Activated naive CD8-positive, alpha-beta T cell treated with anti-CD3 and anti-CD28 coated beads, Interleukin-2, amount 10 ng/mL, durations not matched to agents 7 days and 5 days (primary cell): ENCODE measurements at places on chromosomes 7 and 10. TPM values are rescaled to one million over a fixed set of nuclear protein-coding genes. Genes with fewer than 3 reads are reported as not detected.

The TSPAN12 gene
- not detected for total RNA-seq

The RNF32 gene
- total RNA-seq: 0.97 TPM

DNA sequence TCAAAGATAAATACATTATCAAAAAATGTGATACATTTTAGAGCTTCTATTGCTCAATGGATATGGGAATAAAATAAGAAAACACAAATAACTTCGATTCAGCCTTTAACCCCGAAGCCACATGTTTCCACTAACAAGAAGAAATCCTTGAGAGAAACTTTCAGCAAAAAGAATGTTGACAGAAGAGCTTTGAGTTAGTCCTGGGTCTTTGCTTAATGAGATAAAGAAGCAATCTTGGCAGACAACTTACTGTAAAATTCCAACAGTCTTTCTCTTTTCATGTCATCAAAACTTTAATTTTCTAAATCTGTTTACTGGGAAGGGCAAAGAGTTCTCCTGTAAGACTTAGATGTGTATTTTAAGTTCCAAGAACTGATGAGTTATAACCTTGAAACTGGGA, 810.2 kb downstream of the CNTNAP2 start:
- DNase-seq: no peak

The VAX1 gene
- not detected for total RNA-seq

The GRM8 gene
- not detected for total RNA-seq

GRCh38 chr7:30308389-30308788, 24.0 kb downstream of the ZNRF2 start:
- no peak for DNase-seq

- DNase-seq: no peak
Observed at GRCh38 chr7:1937252-1937605, 267.2 kb downstream of the ELFN1 start.

The GPR15LG gene
- not detected for total RNA-seq

DNA sequence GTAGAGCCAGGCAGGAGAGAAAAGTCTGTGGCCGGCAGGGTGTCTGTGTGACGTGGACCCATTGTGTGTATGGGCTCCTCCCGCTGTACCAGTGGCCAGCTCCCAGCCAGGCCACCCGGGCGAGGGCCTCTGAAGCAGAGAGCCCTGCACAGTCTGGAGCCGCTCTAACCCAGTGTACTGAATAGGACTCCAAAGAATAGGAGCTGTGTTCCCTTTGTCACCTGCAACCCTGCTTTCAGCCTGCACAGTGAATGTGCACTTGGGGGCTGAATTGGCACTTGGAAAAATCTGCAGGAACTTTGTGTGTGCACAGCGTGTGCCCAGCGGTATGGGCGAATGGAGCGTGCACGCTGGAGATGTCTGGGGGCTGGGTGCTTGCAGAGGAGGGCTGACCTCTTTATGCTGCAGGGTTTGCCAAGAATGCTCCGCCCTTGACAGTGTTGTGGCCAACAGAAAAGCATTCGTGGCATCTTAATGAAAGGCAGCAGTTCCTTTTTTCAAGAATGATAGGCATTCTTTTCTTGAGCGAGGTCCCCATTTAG, 216.2 kb downstream of the AUTS2 start:
- DNase-seq: no peak

DNA sequence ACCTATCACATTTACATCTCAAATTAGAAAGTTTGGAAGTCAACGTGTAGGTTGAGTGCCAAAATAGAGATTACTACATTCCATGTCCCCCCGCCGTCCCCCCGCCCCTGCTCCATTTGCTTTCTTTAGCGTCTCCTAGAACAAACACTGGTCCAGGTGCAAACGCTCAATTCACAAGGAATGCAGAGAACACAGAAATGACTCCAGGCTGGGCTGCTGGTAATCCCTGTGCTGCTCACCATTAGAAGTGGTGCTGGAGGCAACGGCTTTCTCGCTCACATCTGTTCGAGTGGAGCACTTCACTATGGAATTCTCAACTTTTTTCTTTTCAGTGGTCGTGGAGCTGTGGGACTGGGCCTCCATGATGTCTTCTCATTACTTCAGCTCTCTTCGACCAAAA, 14.1 kb downstream of the GLI3 start:
- DNase-seq: no peak

The GJD4 gene
- total RNA-seq: not detected

DNA sequence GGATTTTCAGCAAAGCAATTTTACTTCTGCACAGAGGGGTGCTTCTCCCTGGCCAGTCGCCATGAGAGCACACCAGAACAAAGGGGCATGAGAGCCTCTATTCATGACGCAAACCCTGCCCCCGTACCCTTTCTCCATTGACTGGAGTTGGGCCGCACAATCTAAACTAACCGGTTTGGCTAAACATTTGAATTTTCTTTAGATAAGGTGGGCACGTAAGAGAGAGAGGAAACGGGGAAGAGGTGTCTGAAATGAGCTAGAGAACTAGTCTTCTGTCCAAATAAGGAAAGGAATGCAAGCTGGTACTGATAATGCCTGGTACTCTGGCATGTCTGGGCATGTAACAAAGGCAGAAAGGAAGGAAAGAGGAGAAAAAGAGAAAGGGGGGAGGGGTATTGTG, 13.2 kb upstream of the SCIN start:
- no peak for DNase-seq

The CUZD1 gene
- 3.4 TPM for total RNA-seq

- DNase-seq: no peak
Observed at GRCh38 chr7:157713591-157713990, 376.8 kb downstream of the DNAJB6 start.

The MINDY4 gene
- 1.6 TPM for total RNA-seq

DNA sequence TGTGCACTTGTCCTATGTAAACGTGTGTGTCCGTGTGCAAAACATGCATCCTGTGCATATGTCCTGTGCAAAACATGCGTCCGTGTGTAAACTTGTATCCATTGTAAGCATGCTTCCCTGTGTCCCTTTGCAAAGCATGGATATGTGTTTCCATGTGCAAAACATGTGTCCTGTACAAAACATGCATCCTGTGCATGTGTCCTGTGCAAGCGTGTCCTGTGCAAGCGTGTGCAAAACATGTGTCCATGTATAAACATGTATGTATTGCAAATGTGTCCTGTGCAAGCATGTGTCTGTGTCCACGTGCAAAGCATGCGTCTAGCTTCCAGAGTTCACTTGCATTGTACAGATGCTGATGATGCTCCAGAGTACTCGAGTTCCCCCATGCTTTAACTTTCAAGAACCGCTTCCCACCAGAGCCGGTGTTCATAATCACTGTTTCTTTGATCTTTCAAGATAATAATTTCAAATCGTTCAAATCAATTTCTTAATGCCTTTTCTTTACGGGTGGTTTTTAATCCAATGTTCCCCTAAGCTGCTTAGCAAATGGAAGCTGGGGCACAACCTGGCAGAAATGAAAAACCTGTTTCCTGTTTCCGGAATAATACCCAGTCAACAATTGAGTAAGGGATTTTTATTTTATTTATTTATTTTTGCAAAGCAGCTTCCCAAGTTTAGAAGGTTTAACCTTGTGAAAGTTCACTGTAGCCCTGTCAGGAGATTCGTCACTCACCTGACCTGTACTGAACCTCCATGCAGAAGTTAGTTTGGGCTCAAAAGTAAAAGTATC, 641 bp upstream of the ASB13 start:
- DNase-seq: no peak

DNA sequence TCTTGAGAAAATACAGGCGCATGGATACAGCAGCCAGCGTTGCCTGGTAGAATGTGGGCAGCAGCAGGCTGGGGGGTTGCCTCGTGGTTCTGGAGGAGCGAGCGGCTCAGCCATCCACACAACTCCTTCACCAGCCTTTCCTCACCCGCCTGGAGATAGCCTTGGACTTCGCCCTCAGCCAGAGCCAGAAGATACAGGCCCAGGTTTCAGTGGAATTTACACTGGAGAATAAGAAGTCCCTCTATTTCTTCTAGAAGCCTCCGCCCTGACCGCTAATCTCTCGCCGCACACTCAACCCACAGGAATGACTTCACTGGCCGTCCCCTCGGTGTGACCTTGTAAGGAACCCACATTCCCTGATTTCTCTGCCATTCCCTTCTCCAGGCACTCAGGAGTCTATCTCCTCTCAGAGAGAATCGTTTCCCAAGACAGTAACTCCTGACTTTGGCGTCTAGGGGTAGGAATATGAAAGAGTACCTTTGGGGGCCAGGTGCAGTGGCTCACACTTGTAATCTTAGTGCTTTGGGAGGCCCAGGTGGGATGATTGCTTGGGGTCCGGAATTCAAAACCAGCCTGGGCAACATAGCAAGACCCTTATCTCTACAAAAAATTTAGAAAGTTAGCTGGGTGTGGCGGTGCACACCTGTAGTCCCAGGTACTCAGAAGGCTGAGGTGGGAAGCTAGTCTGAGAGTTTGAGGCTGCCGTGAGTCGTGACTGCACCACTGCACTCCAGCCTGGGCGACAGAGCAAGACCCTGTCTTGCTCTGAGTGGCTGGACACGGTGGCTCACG, 52.0 kb upstream of the ECHDC3 start:
- no peak for DNase-seq

The ATRNL1 gene
- total RNA-seq: not detected

- DNase-seq: peak; percentile 56
Observed at GRCh38 chr7:105389088-105389650, 448 bp upstream of the SRPK2 start.

DNA sequence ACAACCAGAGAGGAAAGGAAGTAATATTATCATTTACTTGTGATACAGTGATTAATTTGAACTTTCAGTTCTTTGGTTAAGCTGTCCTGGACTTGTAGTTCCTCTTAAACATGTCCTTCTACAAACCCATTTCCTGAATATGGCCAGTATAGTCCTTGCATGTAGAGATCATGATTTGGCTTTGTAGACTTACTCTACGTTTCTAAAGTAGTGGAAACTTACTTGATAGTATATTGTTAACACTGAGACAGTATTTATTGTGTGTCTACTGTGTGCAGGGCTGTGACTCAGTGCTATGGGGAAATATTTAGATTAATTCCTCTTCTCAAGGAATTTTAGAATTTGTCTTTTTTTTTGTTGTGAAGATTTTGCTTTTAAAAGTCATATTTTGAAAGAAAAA, 109.5 kb downstream of the NRF1 start:
- no peak for DNase-seq

DNA sequence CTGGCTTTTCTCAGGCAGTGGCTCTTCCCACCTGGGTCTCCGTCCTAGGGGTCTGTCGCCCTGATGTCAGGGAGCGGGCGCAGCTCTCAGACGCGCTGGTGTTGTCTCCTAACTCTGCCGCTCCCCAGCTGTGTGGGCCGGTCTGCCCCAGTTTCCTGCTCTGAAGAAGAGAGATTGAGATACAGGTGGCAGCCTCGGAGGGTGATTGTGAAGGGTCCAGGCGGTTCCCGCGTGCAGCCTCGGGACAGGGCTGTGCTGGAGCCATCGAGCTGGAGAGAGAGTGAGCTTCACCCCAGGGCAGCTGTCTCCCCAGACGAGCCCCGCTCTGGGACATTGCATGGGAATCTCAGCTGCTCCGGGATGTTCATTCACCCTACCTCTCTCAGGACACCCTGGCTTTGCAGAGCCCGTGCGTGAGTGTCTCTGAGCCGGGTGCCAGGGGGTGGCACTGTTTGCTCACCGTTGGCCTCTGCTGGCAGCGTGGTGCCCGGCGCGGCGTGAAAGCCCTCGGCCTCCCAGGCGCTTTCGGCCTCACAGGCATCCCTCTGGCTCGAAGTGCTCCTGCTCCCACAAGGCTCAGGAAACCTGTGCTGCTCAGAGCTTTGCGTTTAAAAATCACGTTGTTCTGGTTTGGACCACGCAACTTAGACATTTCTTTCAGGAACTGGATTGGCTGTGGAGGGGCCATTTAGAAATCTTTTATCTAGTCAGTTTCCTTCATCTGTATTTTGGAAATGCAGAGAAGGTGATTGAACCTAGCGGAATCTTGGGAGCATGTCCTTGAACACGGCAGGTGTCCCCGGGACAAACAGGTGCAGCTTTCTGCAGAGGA, 33.8 kb upstream of the ZFAND2A start:
- DNase-seq: peak; percentile 64

The GNG11 gene
- not detected for total RNA-seq

The TMEM178B gene
- total RNA-seq: not detected

- DNase-seq: no peak
Observed at GRCh38 chr10:108962172-108962571, 961.1 kb downstream of the XPNPEP1 start.

DNA sequence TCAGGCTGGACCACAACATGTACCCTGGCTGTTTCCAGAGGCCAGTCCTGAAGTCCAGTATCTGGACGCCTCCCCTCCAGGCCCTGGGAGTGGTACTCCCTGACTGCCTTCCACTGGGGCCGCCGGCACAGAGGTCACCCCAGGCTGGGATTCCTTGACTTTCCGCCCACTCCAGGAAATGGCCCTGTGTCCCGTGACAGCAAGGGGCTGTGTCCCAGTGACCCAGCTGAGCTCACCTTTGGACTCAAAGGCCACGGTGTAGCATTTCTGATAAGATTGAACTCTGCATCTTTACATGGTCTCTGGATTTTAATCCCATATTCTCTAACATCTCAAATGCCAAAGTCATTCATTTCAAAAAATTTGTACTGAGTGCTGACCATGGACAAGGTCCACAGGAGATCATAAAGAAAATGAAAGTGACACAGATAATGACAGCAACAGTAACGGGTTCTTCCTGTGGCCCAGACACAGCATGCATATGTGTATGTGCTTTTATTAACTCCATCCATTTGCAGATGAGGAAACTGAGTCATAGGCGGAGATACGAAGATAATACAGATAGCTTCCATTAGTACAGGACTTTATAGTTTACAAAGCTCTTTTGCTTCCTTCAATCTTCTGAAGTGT, 5.4 kb downstream of the ADAMTS14 start:
- DNase-seq: no peak

GRCh38 chr7:145737617-145738016, 379.0 kb upstream of the CNTNAP2 start:
- no peak for DNase-seq

The UNCX gene
- not detected for total RNA-seq

The FAM237B gene
- not detected for total RNA-seq

The GALNT17 gene
- total RNA-seq: not detected

DNA sequence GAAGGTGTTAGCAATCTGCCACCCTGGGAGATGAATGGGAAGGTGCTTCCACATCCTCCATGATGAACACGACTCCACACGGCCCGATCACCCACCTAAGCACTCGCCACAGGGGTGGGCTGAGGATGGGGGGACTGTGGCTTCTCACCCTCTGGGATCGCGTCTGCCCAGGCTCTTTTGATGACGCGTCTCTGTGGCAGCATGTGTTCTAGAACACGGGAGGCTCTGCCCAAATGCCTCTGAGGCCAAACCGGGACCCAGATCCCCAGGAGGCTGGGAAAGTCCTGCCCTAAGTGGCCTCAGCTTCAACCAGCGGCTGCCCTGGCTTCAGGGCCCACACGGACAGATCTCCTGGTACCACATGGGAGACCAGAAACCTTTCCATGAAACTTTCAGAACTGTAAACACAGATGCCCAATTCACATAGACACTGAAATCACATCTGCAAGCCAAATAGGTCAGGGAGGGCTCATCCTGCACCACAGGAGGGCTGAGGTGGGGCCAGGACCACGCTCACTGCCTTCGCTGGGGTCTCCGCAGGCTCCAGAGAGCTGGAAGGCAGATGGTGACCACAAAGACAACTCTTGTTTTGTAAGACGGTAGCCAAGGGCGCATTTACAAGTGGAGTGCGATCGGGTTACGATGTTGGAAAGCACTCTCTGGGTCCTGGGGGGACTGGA, 200.6 kb downstream of the PTPRN2 start:
- DNase-seq: no peak
